ENCODE measurements at places on chromosomes 3 and 15.
A peak's percentile ranks its signal among the peaks of the same experiment; 100 is the strongest.

DNA sequence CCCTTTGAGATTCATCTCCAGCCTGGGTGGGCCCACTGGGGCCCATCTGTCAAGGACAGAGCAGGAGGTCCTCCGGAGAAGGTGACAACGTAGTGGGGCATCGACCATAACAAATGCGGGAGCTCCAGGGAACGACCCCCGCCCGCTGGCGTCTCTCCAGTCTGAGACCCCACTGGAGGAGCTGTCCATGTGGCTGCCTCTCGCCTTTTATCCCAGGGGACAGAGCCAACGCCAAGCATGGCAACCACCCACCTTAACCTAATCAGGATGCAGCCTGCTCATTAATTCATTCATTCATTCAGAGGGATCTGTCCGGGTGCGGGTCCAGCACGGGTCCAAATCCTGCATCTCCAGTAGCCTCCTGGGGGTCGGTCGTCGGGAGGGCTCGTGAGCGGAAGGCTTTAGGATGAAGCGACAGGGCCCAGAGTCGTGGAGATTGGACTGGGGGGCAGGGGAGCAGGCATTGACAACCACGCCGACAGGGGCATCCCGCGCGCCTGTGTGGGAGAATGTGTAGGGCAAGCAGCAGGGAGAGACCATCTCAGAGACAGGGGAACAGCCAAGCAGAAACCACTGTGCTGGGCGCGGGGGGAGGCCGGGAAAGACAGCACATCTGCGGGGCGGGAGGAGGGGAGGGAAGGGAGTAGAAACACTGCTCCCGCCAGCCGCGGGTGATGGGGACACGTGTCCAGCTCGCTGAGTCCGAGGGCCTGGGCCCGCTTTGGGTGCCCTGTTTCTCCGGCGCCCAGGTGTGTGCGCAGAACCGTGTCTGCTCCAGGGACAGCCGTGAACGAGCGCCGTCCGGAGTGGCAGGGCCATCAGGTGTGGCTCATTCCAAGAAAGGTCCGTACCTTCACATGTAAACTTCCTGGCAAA is 1.9 kb downstream of the PIGZ start:
- DNase-seq, result no peak

DNA sequence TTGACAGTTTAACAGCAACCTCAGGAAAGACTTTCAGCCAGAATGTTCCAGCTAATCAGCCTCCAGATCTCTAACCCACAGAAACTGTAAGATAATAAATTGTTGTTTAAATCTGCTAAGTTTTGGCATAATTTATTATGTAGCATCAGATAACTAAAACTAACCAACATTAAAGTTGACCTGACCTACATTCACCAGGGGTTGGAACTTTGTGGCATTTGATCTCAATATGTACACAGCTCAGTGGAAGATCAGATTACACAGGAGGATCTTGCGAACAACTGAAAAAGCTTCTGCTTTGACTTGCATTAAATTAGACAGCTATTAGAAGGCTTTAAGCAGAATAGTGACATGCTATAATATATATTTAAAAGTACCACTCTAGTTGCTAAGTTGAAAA is 91.4 kb upstream of the POU1F1 start:
- no peak for DNase-seq

GRCh38 chr3:10950476-10951294 is 41.9 kb upstream of the SLC6A1 start:
- DNase-seq, result peak; percentile 45

GRCh38 chr3:31926543-31926942 is 54.5 kb downstream of the OSBPL10 start:
- DNase-seq, result no peak

DNA sequence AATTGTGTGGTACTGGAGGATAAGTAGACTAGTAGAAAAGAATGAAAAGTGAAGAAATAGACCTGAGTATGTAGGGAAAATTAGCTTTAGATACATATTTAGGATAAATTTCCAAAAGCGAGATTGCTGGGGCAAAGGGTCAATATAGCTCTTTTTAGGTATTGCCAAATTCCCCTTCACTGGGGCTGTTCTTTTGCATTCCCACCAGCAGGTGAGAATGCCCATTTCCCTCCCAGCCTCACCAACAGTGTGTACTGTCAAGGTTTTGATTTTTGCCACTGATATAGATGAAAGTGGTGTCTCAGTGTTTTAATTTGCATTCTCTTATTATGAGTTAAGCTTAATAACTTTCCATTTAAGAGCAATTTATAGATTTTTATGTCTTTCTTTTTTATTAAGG is 35.7 kb upstream of the BHLHE40 start:
- no peak for DNase-seq

DNA sequence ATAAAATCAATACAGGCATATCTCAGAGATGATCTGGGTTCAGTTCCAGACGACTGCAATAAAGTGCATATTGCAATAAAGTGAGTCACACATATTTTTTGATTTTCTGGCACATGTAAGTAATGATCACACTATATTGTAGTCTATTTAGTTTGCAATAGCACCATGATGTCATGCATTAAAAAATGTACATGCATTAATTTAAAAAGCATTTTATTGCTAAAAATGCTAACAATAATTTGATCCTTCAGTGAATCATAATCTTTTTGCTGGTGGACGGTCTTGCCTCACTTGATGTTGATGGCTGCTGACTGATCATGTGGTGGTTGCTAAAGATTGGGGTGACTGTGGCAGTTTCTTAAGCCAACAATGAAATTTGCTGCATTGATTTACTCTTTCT is 511.1 kb downstream of the OTOL1 start:
- DNase-seq, result no peak

GRCh38 chr3:134911586-134912548 is 116.8 kb downstream of the EPHB1 start:
- DNase-seq, result no peak

GRCh38 chr15:67927501-67928168 is 87.8 kb upstream of the RNU6-1 start:
- peak; percentile 90 for DNase-seq

DNA sequence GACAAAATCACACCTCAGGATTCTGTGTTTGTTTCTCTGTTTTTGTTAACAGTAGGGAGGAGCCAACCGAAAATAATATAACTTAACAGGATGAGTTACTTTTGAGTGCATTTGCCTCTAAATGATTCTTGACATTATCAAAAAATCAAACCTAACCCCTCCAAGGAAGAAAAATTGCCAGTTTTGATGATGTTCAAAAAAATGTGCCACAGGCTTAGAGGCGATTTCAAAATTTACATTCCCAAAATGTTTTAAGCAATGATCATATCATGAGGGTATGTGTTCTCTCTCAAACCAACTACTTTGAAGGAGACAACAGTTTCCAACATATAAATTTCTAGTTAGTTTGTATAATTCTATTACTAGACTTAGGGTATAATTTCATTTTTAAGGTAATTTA is 6.7 kb downstream of the VGLL3 start:
- no peak for DNase-seq

DNA sequence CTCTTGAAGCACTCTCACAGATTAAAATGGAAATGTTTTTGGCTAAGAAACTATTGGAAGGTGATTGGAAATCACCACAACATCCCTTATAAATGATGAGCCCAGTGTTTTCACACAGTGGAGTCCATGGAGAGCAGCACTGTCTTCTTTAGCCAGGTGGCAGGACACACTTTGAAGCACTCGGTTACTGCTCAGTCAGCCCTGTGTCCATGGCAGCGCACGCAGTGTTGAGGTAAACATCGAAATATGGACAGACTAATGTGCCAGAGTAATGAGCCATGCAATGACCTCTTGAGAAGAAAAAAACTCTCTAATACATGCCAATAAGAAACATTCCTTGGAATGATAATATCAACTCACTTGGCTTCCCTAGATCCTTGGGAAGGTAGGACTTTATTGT is 66.6 kb downstream of the TGFBR2 start:
- DNase-seq, result no peak

DNA sequence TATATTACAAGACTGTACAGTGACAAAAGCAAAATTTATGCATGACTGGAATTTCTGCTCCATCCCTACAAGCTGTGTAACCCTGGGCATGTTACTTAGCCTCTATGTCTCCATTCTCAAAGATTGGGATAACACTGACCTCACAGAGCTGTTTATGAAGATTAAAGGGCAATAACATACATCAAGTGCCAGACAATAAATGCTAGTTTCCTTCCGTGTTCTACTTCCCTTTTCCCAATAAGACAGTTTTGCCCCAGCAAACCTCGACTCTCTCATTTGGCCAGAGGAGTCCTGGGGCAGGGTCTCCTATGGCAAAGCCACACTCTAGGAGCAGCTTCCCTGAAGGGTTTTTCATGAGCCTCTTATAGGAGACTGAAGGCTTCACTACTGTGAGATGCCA is 7.5 kb downstream of the HEXA start:
- no peak for DNase-seq

- peak; percentile 32 for DNase-seq
These were observed 353.3 kb upstream of the SUCLG2 start for GRCh38 chr3:68007621-68008226.

DNA sequence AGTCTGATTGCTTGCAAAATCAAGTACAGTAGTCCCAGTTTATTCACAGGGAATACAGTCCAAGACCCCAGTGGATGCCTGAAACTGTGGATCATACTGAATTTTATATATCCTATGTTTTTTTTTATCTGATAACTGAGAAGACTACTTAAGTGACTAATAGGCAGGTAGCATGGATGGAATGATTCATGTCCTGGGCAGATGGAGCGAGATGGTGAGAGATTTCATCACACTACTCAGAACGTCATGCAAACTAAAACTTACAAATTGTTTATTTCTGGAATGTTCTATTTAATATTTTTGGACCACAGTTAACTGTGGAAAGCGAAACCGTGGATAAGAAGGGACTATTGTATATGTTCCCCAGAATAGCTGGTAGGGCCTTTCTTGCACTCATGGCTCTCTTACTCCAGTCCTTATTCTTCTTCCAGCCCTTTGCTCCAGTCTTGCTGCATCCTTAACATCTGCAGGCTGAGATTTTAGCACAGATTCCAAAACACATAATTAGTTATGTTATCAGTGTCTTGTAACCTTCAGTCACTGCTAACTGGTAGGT is 290.0 kb downstream of the ADAMTSL3 start:
- DNase-seq, result no peak

GRCh38 chr15:70533931-70534742 is 229.2 kb downstream of the UACA start:
- DNase-seq, result no peak

DNA sequence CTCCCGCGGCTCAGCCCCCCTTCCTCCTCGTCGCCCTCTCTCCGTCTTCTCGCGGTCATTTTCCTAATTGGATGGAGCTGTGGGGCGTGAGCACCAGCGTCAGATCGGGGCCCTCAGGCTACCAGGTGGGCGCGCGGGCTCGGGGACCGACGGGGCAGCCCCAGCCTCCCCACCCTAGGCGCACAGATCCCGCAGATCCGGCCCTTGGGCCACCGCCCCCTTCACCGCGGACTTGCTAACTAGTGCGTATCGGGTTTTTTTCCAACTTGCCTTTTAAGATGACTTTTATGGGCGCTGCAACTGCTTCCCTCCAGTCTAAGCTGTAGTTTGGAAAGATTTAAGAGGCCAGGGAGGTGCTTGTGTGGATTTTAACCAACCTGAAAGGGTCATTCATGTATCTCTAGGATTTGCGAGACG is 1.3 kb downstream of the ZNF710 start:
- peak; percentile 62 for DNase-seq

- DNase-seq, result no peak
These were observed 147.5 kb upstream of the MBNL1 start for GRCh38 chr3:152121270-152121636.

DNA sequence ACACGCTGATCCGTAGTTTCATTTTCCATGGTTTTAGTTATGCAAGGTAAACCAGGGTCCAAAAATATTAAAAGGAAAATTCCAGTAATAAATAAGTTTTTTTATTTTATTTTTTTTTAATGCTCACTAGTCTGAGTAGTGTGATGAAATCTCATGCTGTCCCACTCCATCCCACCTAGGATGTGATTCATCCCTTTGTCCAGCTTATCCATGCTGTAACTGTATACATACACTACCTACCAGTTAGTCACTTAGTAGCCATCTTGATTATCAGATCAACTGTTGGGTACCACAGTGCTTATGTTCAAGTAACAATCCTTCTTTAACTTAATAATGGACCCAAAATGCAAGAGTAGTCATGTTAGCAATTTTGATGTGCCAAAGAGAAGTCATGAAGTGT is 75.2 kb downstream of the ESYT3 start:
- no peak for DNase-seq
